ENCODE measurements at places on chromosomes 12 and 14.

GRCh38 chr14:99615497-99616157, 11.6 kb upstream of the CCDC85C start:
- no peak for DNase-seq

DNA sequence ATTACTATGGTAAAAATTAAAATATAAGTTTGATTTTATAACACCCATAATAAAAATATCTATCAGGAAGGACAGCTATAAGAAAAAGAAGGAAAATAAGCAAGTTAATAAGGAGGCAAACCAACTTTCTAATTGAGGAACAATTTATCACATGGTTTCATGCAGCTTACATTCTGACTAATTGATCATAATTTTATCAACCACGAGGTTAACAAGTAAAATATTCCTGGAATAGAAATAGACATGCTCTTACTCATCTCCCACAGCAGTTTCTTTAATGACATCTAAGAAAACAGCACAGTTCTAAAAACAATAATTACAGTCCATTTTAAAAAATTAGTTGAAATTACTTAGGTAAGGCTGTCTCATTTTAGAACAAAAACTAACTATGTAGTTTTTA, 130.8 kb upstream of the KRR1 start:
- no peak for DNase-seq

DNA sequence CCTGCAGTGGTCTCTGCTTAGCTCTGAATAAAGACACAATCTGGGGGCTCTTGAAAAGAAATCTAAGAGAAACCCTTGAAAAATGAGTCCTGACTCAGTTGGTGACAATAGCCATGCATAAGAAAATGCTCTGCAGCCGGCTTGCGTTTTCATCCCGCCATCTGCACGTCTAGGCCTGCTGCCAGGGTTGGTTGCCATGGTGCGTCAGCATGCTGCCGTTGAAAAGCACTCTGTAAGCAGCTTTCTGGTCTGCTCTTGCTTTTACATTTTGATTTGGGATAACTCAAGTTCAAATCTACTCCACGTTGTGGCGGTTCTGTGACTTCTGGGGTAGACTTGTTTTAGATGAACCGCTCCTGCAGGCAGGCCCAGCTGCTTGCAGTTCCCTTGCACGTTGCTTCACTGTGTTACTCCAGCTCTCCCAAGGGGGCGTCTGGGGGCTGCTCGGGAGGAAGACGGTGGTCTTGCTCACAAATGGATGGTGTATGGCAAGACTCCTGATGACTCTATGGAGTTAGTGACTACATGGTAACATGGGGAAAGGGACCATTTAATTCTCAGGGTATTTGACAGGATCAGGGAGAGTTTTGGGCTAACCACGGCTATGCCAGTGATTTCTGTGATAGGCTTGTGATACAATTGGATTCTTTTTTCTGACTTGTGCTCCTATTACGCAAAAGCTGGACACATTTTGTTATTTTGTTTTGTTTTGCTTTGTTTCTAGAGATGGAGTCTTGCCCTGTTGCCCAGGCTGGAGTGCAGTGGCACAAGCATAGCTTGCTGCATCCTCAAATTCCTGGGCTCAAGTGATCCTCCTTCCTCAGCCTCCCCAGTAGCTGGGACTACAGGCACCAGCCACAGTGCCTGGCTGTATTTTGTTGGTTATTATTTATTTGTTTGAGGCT, 15.8 kb downstream of the WNT5B start:
- no peak for DNase-seq

DNA sequence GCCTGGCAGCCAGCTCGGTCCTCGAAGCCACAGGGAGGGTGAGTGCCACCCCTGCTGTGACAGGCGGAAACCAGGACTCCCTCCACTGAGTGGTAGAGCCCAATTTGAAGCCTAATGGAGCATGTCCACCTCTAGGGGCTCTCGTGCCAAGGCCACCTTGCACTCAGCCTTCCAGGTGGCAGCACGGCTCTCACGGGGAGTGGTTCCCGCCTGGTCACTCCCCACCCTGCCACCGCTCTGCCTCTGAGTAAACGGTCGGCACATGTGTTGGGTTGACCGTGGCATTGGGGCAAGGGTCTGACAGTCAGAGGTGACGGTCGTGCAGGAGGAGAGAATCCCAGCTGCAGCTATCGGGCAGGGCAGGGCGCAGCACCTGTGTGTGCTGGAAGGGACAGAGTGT, 34.8 kb downstream of the IL31 start:
- DNase-seq: no peak

All from effector memory CD4-positive, alpha-beta T cell (primary cell).